ENCODE measurements at places on chromosomes 1 and 21.

- DNase-seq, result no peak
These were observed 59.2 kb upstream of the SSX2IP start for GRCh38 chr1:84749427-84749826.

GRCh38 chr21:40194185-40194980 lies 327.1 kb downstream of the PCP4 start:
- DNase-seq, result no peak

DNA sequence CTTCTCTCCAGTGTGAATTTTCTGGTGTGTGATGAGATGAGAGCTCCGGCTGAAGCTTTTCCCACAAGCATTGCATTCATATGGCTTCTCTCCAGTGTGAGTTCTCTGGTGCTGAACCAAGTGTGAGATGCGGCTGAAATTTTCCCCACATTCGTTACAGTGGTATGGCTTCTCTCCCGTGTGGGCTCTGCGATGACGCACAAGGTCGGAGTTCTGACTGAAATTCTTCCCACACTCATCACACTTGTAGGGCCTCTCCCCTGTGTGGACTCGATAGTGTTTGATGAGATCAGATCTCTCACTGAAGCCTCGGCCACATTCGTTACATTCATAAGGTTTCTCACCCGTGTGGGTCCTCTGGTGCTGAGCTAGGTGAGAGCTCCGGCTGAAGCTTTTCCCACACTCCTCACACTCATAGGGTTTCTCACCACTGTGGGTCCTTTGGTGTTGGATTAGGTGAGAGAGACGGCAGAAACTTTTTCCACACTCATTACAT lies 7.4 kb downstream of the ZNF436 start:
- DNase-seq, result no peak

DNA sequence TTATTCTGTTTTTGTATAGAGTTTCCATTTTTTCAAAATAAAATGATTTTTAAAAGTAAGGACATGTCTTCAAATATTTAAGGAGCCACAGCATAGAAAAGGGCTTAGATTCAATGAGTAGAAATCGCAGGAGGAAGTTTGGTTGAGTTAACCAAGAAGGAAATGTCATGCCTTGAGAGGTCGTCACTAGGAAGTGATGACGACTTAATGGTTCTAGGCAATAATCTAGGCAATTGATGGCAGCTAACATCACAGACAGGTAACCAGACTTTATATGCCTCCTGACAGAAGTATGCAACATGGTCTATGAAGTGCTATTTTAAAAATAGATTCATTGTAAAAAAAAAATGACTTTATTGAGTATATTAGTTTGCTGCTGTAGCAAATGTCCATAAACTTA lies 32.1 kb upstream of the TP53BP2 start:
- no peak for DNase-seq

DNA sequence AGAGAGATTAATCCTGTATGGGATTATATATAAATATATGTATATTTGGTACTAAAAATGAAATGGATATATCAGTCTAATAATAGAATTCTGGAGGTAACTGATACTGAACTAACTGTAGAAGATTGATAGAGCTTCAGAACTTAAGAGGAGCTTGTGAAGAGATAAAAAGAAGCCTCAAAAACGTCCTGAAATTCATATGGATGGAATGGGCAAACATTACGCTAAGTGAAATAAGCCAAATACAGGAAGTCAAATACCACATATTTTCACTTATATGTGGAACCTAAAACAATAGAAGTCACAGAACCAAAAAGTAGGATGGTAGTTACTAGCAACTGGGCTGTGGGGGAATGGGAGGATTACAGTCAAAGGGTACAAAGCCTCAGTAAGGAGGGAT lies 36.0 kb upstream of the ADGRL4 start:
- no peak for DNase-seq

DNA sequence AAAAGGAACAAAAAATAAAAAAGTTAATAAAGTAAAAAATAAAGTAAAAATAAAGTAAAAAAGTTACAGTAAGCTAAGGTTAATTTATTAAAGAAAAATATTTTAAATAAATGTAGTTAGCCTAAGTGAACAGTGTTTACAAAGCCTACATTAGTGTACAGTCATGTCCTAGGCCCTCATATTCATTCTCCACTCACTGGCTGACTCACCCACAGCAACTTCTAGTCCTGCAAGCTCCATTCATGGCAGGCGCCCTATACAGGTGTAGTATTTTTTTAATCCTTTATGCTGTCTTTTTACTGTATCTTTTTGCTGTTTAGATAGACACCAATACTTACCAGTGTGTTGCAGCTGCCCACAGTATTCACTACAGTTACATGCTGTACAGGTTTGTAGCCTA lies 12.4 kb downstream of the ADAR start:
- DNase-seq, result peak; percentile 17

GRCh38 chr1:93501399-93501798 lies 53.5 kb downstream of the FNBP1L start:
- no peak for DNase-seq

DNA sequence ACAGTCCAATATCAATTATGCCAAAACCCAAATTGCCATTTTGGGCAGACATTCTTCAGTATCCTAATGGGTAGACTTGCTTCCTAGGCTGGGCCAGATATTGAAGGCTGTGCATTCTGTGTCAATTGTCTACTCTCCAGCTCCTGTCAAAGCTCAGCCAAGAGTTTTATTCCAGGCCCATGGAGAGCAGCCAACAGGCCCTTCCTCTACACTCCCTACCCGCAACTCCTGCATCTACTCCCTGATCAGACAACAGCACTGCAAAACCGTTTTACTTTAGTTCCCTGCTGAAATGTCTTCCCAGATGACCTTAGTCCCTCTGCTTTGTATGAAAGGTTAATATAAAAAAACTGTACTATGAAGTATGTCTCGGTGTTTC lies 6.6 kb upstream of the ADORA3 start:
- DNase-seq, result no peak
